ENCODE measurements at places on chromosomes 12 and 14.

DNA sequence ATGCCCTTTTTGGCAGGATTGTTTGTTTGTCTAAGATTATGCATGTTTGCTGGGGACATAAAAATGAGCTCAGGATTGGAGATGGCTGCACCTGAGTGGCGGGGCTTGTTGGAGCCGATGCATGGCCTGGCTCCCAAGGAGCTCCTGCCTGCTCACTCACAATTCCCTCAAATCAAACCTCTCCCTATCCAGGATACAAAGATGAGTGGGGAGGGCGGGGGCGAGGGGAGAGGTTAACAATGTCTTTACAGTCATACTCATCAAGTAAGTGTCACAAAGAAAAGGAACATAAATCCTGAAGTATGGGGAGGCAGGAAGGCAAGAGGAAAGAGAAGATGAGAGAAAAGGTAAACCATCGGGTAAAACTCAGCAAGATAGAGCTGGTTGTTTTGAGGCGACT, 104.0 kb upstream of the COCH start:
- DNase-seq = no peak

DNA sequence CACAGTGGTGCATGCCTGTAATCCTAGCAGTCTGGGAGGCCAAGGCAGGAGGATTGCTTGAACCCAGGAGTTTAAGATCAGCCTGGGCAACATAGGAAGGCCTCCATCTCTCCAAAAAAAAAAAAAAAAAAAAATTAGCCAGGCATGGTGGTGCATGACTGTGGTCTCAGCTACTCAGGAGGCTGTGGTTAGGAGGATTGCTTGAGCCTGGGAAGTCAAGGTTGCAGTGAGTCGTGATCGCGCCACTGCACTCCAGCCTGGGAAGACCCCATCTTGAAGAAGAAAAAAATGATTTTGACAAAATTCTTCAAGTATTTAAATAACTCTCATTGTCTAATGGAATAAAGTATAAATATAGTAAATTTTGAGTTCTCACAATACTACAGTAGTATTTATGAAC, 219.2 kb upstream of the SSTR1 start:
- DNase-seq = no peak

- no peak for DNase-seq
Measured at GRCh38 chr12:19018302-19018970, 111.1 kb upstream of the PLEKHA5 start.

- no peak for DNase-seq
Measured at GRCh38 chr14:80388980-80389711, 177.8 kb upstream of the DIO2 start.

DNA sequence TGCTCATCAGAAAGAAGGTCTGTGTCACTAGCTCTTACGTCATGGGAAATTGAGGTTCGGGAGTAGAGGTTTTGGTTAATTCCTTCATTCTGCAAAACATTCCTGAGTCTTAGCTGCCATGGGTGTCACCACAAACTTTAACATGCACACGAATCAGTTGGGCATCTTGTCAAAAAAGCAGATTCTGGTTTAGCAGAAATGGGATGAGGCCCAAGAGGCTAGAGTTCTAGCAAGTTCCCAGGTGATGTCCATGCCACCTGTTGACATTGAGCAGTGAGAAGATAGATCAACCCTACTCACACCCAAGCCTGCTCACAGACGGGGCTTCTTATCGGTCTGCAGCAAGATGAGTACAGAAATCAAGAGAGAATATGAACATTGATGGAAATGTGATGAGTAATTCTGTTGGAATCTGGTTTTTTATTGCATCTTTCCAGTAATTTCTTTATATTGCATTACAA, 11.7 kb upstream of the RIN3 start:
- no peak for DNase-seq

DNA sequence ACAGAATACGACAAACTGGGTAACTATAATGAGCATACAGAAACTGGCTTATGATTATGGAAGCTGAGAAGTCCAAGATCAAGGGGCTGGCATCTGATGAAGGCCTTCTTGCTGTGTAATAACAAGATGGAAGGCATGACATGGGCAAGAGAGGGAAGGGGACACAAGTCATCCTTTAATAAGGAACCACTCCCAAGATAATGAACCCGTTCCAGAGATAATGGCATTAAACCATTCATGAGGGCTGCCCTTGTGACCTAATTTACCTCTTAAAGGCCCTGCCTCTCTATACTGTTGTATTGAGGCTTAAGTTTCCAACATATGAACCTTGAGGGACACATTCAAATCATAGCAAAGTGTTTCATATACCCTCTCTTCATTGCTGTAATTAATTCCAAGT, 4.6 kb upstream of the VTI1B start:
- no peak for DNase-seq

DNA sequence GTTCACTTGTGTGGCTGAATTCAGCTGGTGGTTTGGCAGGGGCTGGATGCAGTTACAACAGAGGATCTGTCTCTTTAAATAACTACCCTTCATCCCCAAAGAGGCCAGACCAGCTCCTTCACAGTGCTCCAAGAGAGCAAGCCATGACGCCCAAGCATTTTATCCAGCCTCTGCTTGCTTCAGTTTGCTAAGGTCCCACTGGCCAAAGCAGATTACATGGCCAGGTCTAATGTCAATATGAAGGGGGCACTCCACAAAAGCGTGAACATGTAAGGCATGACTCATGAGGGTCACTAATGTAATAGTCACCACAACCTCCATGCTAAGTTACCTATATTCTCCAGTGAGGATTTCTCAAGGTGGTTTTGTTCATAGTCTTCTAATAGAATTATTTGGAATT, 62.9 kb downstream of the MARK3 start:
- no peak for DNase-seq

DNA sequence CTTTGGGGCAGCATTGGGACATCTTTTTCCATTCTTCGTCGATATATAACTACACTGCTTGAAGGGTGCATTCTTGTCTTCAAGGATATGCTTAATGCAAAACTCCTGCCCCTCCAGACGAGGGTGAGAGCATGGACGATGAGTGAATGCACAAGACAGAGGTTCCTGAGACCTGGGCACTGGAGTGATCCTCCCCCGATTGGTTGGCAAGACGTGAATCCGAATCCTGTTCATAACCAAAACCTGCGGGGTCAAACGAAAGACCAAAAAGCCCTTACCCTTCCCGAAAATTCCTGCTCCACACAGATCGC, 684 bp downstream of the KANSL2 start:
- DNase-seq = no peak

GRCh38 chr14:52286661-52287649, 19.5 kb downstream of the PTGDR start:
- no peak for DNase-seq

GRCh38 chr14:101289230-101289690, 272.0 kb upstream of the DIO3 start:
- no peak for DNase-seq

- DNase-seq = no peak
Measured at GRCh38 chr12:7045913-7046312, 14.6 kb upstream of the C1S start.

DNA sequence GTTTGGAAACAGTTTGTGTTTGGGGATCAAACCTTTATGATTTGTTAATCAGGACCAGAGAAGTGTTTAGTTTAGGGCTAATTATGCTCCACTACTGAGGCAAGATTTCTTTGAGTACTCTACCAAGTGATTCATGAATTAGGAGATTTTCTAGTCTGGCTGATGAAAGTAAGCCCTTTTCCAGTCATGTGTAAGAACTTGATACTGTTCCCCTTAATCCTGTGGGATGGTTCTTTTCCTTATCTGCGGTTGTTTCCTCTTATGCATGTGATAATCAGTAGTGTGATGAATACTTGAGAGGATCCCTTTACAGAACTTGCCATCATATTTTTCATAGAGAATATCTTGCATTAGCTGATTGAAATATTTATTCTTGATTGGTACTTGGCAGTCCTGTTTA, 42.1 kb downstream of the DYRK2 start:
- no peak for DNase-seq

GRCh38 chr14:64786296-64787149, 82.3 kb downstream of the PLEKHG3 start:
- DNase-seq = no peak

GRCh38 chr12:11724888-11725311, 75.4 kb downstream of the ETV6 start:
- no peak for DNase-seq

DNA sequence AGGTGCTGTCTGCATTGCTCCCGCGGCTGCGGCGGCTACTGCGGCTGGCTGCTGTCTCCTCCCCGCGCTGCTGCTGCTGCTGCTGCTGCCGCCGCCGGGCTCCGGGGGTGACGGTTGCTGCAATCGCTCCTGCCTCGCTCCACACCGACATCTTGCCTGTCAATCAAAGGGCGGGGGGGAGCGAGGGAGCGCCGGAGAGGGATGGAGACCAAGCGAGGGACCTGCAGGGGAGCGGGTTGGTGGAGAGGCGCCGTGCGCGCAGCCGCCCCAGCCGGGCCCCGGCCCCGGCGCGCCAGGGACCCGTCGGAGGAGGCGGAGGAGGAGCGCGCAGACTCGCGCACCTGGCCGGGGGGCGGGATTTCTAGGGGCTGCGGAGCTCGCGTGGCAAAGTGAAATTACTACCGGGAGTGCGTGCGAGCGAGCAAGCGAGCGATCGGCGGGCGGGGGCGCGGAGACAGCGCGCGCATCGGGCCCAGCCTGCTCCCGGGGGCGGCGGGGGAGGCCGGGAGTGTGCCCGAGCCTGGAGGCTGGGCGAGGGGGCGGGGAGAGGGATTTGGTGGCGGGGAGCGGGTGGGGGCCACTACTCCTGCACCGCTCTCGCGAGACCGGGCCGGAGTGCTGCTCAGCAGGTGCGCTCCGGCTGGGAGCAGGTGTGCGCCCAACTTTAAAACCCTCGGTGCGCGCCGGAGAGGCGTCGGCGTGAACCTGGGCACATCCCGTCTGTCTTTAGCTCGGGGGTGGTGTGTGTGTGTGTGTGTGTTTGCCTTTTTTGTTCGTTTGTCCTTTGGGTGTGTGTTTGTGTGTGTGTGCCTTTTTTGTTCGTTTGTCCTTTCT, at the start of gene KSR2:
Gene KSR2 (minus strand): TSS at position 165 of the 834 bp plus-strand sequence. CDS start 735 bp downstream, outside the sequence.
- peak; percentile 70 for DNase-seq

- DNase-seq = no peak
Measured at GRCh38 chr12:60672949-60673348, 1077.1 kb downstream of the SLC16A7 start.

- no peak for DNase-seq
Measured at GRCh38 chr12:69898236-69898635, 73.2 kb downstream of the MYRFL start.

DNA sequence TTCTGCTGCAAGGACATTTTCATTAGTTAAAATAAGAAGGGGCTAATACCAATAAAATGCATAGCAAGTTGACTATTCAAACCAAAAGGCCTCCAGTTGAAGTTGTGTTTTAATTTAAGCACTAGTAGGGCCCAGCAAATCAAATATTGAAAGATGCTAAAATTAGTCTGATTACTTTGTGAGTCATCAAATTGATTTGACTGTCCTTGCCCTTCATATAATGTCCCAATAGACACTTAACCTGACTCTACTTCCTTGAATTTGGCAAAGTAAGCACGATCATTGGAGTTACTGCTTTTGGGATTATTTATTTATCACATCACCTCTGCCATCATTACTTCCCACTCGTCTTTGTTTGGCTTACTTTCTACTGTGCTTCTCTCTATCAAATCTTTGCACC, 798.5 kb downstream of the DIO2 start:
- no peak for DNase-seq

Data from activated T-cell treated with anti-CD3 and anti-CD28 coated beads, Interleukin-2, amount 50 U/mL, for 72 hours (primary cell).